Osteocyte (in vitro differentiated cells): ENCODE measurements at places on chromosomes 7 and 10. TPM values are rescaled to one million over a fixed set of nuclear protein-coding genes. Genes with fewer than 3 reads are reported as not detected.

DNA sequence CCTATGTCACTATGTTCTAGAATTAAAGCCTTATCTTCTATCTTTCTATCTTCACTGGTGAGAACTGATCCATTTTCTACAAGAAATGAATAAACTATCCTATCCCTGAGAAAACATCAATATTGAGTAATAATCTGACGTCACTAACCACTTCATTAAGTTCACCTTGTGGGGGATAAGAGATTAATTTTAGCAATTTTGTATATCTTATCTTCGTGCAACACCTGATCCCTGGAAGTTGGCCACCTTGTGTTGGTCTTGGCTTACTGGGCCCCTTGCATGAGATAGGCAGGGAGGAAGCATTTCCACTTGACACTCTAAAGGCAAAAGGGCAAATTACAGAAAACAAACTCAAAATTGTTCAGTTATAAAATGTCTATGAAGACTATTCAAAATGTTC, 20.1 kb upstream of the OR6B1 start:
- DNase-seq: no peak
- H3K27ac ChIP-seq: peak overlapping the region; percentile 65

DNA sequence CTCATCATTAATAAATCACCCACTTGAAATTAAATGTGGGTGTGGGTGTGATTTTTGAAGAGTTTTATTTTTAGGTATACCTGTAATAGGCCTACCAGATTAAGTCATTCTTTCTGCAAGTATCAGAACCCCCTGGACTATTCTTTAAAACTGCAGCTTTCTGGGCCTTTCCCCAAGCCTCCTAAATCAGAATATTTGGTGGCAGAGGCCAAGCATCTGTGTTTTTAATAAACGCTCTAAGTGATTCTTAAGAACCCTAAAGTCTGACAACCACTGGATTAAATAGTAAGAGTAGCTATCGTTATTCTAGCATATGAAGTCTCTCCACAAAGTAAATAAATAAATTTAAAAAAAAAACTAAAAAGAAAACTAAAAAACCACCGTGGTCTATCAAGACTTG, 703.0 kb upstream of the NRP1 start:
- H3K4me3 ChIP-seq: no peak overlapping the region
- H3K27me3 ChIP-seq: peaks cover 4% of the 10 kb centered on the region
- no peaks in the 10 kb centered on the region for H3K36me3 ChIP-seq
- H3K4me1 ChIP-seq: no peaks in the 10 kb centered on the region

DNA sequence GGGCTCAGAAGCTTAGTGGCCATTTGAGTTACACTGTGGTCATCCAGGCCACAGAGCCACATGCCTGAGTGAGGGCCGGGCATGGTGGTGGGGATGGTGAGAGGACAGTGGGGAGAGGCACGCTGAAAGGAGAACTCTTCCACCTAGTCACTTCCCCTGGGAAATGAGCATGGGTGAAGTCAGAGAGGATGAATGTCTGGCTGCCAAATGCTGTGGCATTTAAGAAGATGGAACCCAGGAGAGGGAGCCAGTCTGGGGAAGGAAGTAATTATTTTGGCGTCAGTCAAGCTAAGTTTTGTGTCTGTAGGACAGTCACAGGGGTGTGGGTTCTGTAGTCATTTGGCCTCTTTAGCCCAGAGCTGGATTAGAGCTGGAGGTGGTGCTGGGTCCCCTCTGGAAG, 86.0 kb upstream of the PODXL start:
- no peak for DNase-seq
- H3K27me3 ChIP-seq: no peaks in the 10 kb centered on the region
- H3K27ac ChIP-seq: no peak overlapping the region
- H3K4me3 ChIP-seq: no peak overlapping the region

DNA sequence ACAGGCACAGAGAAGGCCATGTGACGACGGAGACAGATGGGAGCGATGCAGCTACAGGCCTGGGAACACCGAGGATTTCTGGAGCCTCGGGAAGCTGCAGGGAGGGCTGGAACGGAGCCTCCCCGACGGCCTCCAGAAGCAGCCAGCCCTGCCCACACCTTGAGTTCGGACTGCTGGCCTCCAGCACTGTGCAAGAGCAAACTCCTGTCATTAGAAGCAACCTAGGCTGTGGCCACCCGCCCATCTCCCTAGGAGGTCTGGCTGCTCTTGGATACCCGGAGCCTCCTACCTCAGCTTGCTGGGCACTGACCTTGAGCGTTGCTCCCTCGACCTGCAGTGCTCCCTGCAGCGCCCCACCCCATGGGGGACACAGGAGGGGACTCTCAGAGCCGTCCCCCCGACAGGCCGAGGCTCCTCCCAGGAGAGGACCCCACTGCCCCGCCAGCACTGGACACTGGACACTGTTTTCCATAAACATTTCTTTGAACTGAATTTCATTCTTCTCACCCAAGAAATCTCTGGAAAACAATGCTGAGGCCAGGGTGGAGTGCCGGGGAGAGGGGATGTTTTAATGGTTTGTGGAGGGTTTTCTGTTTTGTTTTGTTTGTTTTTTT, 22.5 kb upstream of the TNRC18 start:
- H3K4me1 ChIP-seq: peaks cover 8% of the 10 kb centered on the region
- no peak overlapping the region for H3K4me3 ChIP-seq
- no peak overlapping the region for H3K27ac ChIP-seq

DNA sequence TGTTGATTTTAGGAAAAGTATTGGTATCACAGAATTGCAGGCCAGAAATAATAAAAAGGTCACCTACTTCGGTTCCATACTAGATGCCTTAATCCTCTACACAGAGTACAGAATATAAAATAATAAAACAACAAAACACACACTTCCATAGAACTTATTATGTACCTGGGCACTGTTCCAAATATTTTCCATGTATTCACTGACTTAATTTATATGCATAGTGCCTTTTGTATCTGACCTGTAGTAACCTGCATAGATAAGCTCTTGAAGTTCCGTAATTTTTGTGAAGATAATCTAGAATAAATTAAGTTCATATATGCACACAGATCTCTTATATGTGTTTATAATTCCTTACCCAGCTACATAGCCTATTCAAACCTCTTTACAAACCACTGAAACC, 78.3 kb downstream of the RAPGEF5 start:
- no peaks in the 10 kb centered on the region for H3K36me3 ChIP-seq
- H3K4me1 ChIP-seq: no peaks in the 10 kb centered on the region
- no peak overlapping the region for H3K27ac ChIP-seq
- peaks cover 6% of the 10 kb centered on the region for H3K27me3 ChIP-seq
- no peak for DNase-seq

GRCh38 chr10:5283305-5284158, 81.2 kb upstream of the UCN3 start:
- peaks cover 35% of the 10 kb centered on the region for H3K27me3 ChIP-seq
- no peak for DNase-seq
- H3K4me3 ChIP-seq: no peak overlapping the region
- no peaks in the 10 kb centered on the region for H3K4me1 ChIP-seq

DNA sequence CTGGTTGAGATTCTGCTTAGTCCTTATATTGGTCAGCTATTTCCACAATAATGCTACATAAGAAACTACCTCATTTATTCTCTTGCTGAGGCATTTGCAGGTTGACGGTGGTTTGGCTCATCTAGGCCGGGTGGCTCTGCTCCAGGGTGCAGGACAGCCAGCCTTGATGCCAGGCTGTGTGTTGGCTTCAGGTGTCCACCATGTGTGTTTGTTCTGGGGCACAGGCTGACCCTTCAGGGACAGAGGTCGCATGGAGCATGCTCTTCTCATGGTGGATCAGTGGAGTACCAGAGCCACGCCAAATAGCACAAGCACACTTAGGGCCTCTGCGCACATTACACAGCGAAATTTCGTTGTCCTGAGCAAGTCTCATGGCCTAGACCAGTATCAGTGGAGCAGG, 249.9 kb downstream of the LRMDA start:
- no peak overlapping the region for H3K4me3 ChIP-seq
- no peaks in the 10 kb centered on the region for H3K4me1 ChIP-seq
- no peaks in the 10 kb centered on the region for H3K36me3 ChIP-seq

- no peak overlapping the region for H3K27ac ChIP-seq
- H3K27me3 ChIP-seq: no peaks in the 10 kb centered on the region
- H3K4me3 ChIP-seq: no peak overlapping the region
- DNase-seq: no peak
These were observed 480.3 kb upstream of the C7orf33 start for GRCh38 chr7:148110097-148110868.

UNCX gene
- not detected in 2 replicates for total RNA-seq

PODXL gene
- total RNA-seq: 21.2 and 23.9 TPM in 2 replicates

OR2A42 gene
- total RNA-seq: 0.08 and 0.18 TPM in 2 replicates

JAKMIP3 gene
- total RNA-seq: 0.64 and 0.65 TPM in 2 replicates

HYAL4 gene
- not detected in 2 replicates for total RNA-seq
